Ureter (tissue), 1 donor: ENCODE measurements at places on chromosomes 12 and 14. TPM values are rescaled to one million over a fixed set of nuclear protein-coding genes. Genes with fewer than 3 reads are reported as not detected.

- DNase-seq, result no peak
Observed at GRCh38 chr14:77738559-77739250, 22.3 kb downstream of the SNW1 start.

- DNase-seq, result no peak
Observed at GRCh38 chr12:111186347-111186746, 182.5 kb downstream of the PHETA1 start.

DNA sequence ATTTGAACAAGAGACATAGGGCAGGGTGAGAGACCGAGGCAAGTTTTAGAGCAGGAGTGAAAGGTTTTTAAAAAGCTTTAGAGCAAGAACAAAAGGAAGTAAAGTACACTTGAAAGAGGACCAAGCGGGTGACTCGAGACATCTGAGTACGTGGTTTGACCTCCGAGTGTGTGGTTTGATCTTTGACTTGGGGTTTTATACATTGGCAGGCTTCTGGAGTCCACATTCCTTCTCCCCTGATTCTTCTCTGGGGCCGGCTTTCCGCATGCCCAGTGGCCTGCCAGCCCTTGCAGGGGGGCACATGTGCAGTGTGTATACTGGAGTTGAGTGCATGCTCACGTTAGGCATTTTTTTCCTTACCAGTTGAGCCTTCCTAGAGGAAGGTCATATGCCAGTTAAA, 96.3 kb downstream of the SLC15A4 start:
- no peak for DNase-seq

- DNase-seq, result no peak
Observed at GRCh38 chr12:39685854-39686657, 66.5 kb upstream of the ABCD2 start.

DNA sequence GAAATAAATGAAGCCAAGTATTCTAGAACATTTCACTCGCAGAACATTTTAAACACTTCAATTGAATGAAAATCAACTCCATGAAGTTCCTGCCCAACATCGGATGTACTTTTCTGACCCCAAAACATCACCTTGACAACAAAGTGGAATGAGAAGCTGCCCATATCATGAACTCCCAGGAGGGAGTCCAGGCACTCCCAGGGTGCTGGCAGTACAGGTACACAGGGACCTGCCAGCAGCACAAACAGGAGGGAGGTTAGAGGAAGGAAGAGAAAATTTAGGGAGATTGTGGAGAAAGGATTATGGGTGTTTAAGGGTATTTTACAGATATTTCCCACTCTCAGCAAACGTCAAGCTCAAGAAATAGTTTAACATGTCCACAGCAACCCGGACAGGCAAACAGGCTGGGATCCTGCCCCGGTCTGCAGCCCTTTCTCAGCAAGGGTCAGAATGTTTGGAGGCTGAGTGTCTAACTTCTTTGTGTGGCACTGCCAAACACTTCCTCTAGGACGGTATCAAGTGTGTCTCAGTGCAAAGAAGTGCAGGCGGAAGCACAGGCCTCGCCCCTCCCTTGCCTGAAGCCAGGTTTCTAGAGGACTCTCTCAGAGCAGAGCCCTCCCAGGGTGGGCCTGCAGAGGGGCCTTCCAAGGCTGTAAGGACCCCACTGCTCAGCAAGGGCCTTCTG, 72.2 kb downstream of the SETD3 start:
- no peak for DNase-seq

Gene COPZ1
- 116 TPM for total RNA-seq

Gene ANKLE2
- total RNA-seq, result 59.4 TPM
